ENCODE measurements at places on chromosomes 13 and 19.

- DNase-seq = peak; percentile 81
These were observed 24.5 kb downstream of the SAE1 start for GRCh38 chr19:47155148-47155547.

DNA sequence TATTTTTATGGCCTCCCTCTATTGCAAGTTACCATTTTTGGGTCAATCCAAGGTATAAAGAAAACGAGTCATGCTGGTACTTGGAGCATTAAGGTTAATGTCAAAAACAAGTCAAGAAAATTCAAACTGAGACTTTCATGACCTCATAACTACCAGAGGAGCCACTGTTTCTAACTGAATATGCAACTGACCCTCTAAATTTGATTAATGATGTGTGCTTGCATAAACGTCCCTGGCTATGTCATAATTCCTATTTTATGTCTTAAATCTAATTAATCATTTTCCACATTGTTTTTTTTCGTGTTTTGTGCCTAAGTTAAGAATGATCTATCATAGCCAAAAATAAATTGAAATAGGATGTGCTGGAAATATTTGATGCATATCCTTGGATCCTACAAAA, 396.7 kb upstream of the GPC6 start:
- no peak for DNase-seq

DNA sequence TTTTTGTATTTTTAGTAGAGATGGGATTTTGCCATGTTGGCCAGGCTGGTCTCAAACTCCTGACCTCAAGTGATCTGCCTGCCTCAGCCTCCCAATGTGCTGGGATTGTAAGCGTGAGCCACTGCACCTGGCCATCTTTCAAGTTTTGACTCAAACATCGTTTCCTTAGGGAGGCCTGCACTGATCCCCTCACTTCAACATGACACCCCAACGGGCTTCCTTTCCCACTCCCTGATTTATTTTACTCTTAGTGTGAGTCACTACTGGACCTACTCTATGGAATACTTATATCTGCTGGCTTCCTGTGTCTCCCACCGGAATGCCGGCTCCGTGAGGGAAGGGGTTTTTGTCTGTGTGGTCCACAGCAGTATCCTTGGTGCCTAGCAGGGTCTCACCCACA, 4.5 kb upstream of the ADAMTS10 start:
- DNase-seq = no peak

DNA sequence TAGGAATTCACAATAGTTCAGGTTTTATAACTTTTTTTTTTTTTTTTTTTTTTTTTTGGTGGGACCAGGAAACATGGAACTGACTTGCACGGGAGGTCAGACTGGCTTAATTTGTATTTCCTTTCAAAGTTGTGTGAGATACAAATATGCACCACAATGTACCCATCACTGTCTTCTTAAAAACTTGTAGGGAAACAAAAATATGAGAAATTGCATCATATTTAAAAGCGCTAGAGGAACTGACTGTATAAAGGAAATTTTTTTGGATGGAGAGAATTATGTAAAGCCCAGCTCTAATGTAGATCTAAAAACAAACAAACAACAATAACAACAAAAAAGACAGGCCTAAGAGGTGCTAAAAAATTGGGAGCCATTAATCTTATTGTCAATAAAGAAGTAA, 246.5 kb downstream of the DCT start:
- no peak for DNase-seq

- DNase-seq = no peak
These were observed 64.5 kb upstream of the MRI1 start for GRCh38 chr19:13699786-13700185.

Data from AG10803 (cell line).